ENCODE measurements at places on chromosomes 11 and 22.
A peak's percentile ranks its signal among the peaks of the same experiment; 100 is the strongest.

DNA sequence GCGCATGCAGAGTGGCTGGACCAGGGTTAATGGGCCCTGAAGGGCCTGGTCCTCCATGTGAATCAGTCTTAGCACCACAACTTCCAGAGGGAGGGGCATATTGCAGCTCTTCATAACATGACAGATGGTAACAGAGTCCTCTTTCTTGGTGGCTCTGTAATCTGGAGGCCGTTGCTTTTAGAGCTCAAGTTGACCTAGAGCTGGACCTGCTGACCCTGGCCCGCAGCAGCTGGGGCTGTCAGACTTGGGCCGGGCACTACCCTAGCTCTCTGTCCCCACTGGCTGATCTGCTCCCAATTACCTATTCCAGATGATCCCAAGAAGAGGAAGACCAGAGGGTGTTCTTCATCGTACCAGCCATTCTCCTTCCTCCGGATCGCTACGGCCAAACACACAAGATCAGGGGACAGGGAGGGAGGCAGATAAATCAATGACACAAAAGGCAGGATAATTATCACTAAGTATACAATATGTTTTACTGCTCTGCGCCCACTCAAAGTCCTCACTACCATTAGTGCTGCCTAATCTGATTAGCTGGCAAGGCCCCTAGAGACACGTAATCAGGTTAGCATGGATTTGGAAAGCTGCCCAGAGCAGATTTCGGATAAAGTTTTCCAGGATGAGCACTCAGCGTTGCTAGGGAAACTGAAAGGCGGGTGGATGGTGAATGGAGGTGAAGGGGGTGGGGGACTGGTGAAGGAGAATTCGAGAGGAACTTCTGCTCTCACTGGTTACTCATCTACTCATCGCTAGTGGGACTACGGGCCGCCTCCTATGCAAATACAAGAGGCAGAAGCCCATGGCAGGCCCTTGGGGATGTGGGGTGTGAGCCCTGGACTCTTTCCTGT is 64.5 kb upstream of the PHOX2A start:
- peak; percentile 18 for DNase-seq

DNA sequence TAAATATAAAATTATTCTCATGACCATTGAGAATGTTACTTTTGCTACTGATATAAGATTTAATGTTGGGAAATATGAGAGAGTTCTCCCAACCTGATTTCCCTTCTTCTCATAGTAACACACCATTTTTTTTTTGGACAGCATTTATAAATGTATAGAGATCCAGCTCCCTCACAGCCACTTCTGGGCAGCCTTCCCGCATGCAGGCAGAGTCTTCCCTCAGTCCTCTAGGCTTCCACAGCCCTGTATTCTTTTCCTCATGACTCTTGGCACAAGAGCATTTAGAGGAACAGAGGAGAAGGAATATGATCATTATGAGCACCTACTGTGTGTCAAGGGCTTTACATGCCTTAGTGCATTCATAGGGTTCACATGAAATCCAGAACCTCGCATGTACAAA is 9.0 kb downstream of the DTX4 start:
- DNase-seq: no peak

DNA sequence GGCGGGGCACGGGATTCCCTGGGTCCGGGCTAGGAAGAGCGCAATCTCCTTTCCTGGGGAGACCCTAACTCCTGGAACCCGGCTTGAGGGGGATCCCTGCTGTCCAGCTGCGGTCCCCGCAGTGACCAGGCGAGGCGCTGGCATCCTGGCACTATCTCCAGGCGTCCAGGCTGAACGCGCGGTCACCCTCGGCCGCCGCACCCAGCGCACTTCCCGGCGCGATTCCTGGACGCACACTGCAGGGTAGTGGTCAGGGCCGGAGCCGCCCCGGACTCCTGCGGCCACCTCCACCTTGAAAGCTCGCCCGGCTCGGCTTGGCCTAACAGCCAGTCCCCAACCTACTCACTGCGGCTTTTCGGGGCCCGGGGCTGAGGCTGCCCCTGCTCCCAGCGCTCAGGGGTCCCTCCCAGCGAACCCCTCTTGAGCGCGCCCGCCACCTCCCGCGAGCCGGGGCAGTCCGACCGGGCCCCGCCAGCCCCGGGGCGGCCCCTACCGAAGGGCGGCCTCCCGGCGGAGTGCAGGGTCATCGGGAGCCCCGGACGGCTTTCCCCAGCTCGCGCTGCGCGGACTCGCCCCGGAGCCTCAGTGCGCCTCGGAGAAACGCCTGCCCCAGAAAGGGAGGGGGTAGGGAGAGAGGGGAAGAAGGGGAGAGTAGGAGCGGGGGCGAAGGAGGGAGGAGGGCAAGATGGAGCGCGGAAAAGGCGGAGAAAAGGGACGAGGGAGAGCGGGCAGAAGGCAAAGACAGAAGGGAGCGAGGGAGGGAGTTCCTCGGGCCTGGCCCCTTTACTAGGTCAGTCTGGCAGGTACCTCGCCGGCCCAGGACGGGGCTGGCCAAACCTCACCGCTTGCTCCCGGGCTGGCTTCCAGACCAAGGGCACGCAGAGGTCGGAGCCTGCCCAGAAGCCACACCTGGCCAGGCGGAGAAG is 1.0 kb downstream of the POU2AF3 start:
- no peak for DNase-seq

DNA sequence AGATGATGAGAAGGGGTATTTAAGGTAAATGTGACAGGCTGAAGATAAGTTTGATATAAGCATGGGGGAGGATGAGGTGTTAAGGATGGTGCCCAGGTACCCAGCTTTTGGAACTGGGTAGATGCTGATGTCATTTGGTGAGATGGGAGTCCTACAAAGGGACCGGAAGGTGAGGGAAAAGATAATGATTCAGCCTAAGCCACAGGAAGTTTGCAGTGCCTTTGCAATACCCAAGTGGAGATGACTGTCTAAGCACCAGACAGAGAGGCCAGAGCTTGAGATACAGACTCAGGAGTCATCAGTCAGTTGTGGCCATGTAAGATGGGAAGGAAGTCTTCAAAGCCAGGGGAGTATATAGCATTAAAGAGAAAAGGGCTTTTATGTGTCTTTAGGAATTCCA is 30.0 kb upstream of the SMCO4 start:
- no peak for DNase-seq

- no peak for DNase-seq
Measured at GRCh38 chr11:86192519-86193257, 51.9 kb upstream of the EED start.

DNA sequence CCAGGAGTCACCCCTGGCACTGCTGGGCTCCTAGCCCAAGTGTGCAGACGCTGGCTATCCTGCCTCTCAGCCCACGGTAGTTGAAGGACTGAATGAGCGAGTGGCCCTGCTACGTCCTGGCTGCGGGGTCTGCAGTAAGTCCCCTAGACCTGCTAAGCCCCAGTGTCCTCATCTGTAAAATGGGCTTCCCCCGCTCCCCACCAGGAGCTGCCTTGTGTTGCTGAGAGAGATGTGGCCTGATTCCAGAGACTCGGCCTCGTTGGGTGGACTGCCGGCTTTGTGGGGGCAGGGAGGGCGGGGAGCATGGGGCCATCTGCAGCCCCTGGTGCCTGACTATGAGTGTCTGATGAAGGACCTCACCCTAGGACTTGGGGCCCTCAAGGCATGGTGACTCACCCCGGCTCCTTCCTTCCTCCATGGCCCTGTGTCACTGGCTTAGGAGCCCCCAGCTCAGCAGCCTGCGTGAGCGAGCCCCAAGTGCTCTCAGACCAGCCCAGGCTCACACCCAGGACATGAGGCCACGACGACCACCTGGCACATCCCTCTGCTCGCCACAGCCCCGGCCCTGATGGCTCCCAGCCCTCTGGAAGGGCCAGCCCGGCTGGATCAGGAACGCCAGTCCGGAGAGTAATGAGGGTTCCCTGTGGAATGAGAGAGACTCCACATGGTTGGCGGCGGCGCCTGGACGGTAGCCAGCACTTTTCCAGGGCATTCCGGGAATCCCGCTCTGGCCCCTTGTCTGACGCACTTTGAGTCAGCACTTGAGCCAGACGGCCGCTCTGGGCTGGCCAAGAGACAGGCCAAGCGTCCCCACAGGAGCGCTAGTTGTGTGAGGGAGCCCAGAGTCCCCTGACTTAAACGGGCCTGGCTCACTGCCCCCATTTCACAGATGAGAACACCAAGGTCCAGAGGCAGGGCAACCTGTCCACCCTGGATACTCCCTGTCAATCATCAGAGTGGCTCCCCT is 50.5 kb upstream of the SHISAL1 start:
- DNase-seq: peak; percentile 98

- no peak for DNase-seq
Measured at GRCh38 chr22:48743601-48744282, 1083.9 kb downstream of the BRD1 start.

- peak; percentile 35 for DNase-seq
Measured at GRCh38 chr22:36397131-36398093, 9.6 kb upstream of the MYH9 start.

- DNase-seq: no peak
Measured at GRCh38 chr11:64313491-64314145, 3.7 kb downstream of the TRMT112 start.

GRCh38 chr11:75338516-75339208 is 12.8 kb downstream of the ARRB1 start:
- DNase-seq: no peak

DNA sequence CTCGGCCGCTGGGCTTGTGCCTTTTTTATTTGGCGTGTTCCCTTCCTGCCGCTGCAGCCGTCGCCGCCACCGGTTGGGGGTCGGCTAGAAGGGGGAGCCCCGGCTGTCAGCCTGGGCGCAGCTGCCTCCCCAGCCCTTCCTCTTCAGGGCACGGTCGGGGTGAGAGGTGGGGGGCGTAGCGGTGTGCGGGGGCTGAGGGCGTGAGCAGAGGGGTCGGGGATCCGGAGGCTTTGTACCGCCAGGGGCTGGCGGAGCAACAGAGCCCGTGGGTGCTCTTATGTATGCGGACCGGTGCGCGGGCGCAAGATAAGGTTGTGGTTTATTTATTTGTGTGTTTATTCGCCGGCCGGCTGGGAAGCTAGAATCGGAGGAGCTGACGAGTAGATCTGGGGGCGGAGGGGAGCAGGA is 477 bp downstream of the ZBTB16 start:
- DNase-seq: peak; percentile 43

GRCh38 chr11:37409124-37409523 is 811.1 kb upstream of the RAG2 start:
- no peak for DNase-seq

GRCh38 chr11:65817835-65818680 is 15.7 kb upstream of the SNX32 start:
- peak; percentile 81 for DNase-seq

- DNase-seq: no peak
Measured at GRCh38 chr22:26918226-26918625, 260.8 kb downstream of the MIAT start.

GRCh38 chr11:20110908-20111669 is 49.2 kb downstream of the DBX1 start:
- peak; percentile 82 for DNase-seq

GRCh38 chr22:45426387-45426786 is 12.9 kb downstream of the RIBC2 start:
- DNase-seq: no peak

DNA sequence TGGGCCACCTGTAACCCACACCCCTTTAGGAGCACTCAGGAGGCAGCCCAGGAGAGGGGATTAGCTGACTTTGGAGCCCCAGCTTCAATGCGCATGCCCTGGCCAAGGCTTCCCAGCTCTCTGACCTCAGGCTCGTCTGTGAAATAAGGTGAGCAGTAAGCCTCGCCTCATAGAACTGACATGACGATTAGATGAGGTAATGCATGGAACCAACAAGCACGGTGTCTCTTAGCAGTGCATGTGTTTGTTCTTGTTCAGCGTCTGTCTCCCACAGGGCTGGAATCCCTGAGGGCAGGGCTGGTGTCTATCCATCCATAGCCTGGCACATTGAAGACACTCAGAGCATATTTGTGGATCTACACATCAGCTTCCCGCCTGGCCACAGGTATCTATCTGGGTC is 415.4 kb downstream of the MN1 start:
- DNase-seq: no peak

GRCh38 chr22:23580576-23581259 is 628 bp upstream of the IGLL1 start:
- no peak for DNase-seq

GRCh38 chr22:20206709-20207215 is 55.9 kb upstream of the CCDC188 start:
- peak; percentile 27 for DNase-seq

DNA sequence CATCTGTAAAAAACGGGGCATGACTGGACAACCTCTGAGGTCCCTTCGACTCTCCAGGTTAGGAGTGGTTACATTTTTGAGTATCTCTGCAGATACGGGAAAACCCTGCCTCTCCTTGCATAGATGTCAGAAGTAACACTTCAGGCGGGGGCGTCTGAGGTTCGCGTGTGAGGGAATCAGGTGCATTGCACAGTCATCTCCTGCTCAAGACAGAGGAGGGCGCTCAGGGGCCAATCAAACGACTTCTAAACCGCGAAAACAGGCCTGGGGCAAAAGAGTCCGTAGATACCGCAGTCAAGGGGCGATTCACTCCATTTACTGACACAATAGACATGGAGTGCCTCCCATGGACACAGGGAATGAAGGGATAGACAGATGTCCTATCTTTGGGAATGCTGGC is 31.7 kb downstream of the KIRREL3 start:
- no peak for DNase-seq

- DNase-seq: no peak
Measured at GRCh38 chr11:134479206-134480135, 67.4 kb upstream of the B3GAT1 start.

GRCh38 chr22:30192427-30192826 is 54.1 kb downstream of the LIF start:
- no peak for DNase-seq

GRCh38 chr11:78577495-78577894 is 2.8 kb upstream of the NARS2 start:
- DNase-seq: no peak

DNA sequence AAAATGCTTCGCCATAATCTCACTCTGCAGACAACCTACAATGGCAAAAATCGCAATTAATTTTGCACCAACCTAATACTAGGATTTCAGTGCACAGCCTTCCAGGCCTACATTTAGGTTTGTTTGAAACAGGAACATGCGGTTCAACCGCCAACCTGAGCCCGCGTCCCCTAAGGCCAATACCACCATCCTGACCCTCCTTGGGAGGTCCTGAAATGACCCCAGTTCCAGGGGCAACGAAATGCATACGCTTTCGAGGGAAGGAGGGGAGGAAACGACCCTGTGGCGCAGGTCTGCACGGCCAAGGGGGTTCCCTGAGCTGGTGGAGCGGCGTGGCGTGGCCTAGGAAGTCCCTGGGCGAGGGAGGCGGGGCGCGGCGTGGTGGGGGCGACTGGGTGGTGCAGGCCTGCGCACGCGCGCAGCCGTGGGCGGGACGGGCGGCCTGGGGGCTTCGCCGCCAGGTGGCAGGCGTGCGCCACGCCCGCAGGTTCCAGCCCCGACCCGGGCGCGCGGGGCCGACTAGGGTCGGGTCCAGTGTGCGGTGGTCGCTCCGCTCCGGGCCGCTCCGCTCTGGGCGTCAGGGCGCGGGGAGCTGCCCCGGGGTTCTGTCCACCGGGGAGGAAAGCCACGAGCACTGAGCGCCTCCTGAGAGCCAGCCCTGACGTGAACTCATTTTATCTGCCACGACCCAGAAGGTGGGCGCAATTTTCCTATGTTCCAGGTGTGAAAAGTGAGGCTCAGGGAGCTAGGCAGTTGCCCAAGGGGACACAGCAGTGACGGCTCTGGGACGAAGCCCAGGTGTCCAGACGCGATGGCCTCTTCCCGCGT is 94.1 kb downstream of the SWAP70 start:
- peak; percentile 64 for DNase-seq

- peak; percentile 76 for DNase-seq
Measured at GRCh38 chr11:86162239-86162638, 82.3 kb upstream of the EED start.

GRCh38 chr11:121419836-121420235 is 32.3 kb upstream of the SORL1 start:
- peak; percentile 47 for DNase-seq

Measured in MCF 10A (cell line).